ENCODE measurements at places on chromosomes 5 and 9.

DNA sequence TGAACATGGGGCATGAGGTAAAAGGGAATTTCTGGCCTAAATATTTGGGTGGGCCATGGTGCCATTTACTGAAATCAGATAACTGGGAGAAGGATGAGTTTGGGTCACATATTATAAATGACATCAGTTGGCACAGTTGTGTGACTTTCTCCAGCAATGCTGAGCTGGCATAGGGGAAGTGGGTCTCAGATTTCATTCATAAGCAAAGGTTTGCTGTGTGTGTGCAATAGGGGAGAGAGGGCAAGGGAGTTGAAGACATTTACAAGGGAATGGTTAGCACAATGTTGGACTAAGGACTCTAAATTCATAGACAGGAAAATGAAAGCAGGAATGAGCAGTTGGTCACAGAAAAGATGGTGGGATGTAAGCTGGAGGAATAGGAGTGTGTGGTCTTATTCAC is 47.8 kb upstream of the KLF9 start:
- no peak for DNase-seq

GRCh38 chr9:70043689-70044489 is at the start of gene MAMDC2:
MAMDC2 (plus strand) TSS chr9:70043848; CDS start chr9:70044198, 350 bp downstream.
- DNase-seq: peak; percentile 17

DNA sequence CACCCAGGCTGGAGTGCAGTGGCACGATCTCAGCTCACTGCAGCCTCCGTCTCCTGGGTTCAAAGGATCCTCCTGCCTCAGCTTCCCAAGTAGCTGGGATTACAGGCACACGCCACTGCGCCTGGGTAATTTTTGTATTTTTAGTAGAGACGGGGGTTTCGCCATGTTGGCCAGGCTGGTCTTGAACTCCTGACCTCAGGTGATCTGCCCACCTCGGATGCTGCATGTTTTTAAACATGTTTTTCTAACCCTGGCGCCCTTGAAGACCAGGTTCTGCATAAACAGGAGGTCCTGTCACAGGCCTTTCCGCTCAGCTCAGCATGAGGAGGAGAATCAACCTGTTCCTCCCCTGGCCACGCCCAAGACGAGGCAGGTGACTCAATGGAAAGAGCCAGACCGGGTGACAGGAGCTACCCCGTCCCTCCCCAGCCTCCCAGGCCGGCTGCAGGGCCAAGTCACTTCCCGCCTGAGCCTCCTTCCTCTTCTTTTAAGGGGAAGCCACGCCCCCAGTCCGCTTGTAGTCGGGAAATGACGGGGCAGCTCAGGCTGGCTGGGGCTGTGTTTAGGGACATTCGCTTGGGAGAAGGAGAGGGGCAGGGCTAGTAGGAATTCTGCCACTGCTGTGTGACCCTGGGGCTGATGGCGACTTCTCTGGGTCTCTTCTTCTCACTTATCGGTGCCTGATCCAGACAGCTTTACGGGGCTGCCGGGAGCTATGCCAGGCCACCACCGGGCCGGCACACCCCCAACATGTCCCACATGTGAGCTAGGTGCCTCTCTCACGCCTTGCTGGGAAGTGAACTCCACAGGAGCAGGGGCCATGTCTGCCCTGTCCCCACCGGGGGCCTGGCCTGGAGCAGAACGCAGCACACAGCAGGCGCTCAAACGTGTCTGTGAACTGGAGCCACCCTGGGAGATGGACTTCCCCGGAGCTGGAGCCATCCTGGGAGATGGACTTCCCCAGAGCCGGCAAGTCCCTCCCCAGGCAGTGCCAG is 6.1 kb downstream of the NOTCH1 start:
- DNase-seq: no peak

- DNase-seq: no peak
Observed at GRCh38 chr5:69187342-69187741, 2.0 kb upstream of the CENPH start.

DNA sequence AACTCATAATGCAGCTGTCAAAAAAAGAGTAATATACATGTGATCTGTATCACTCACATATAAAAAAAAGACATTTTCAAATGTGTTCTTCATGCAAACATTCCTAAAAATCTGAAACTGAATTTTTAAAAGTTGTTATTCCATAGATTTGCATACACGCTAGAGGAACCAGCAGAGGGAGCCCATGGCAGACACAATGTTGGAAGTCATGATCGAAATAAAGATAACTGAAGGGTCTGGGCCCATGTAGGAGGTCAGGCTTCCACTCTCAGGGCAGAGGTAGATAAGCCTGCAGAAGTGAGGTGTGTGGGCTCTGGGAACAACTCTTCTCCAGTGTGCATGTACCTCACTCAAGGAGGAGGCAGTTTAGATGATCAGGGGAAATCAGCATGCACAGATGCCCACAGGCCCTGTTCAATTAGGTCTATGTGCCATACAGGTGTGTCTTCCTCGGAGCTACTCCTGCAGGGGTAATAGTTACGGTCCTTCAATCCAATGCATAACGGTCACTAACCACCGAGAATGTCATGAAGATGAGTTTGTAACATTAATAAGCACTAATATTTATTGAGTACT is 208.6 kb downstream of the EPB41L4A start:
- DNase-seq: peak; percentile 48

GRCh38 chr9:113798062-113799030 is 77.8 kb upstream of the ZNF618 start:
- DNase-seq: peak; percentile 15

- DNase-seq: no peak
Observed at GRCh38 chr5:41728281-41728680, 141.9 kb downstream of the OXCT1 start.

- no peak for DNase-seq
Observed at GRCh38 chr5:1553539-1554409, 30.0 kb upstream of the LPCAT1 start.

- DNase-seq: no peak
Observed at GRCh38 chr9:84366683-84367082, 26.1 kb upstream of the SLC28A3 start.
